ENCODE measurements at places on chromosomes 1 and 21.

- no peak for DNase-seq
These were observed 41.8 kb downstream of the CDCP2 start for GRCh38 chr1:54110996-54111395.

- DNase-seq = no peak
These were observed 634.4 kb downstream of the MATN1 start for GRCh38 chr1:30089024-30089430.

GRCh38 chr1:36389999-36390398 is 4.3 kb upstream of the STK40 start:
- DNase-seq = no peak

DNA sequence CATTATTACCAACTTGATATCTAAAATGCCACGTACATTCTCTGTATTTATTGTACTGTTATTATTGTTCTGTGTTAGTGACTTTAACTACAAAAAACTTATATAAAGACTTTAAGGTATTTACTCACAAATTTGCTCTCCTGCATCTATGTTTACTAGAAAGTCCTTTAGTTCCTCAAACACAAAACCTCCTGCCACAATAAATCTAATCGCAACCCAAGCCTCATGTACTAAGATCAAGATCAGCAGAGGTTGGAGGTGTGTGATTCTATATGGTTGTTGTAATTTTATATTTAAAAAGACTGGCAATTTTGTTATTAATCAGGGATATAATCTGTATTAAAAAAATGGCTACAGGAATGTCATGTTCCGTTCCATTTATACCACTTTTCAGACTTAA is 68.6 kb downstream of the VAV3 start:
- DNase-seq = no peak

- peak; percentile 35 for DNase-seq
These were observed 15.2 kb downstream of the BCAN start for GRCh38 chr1:156656806-156657740.

GRCh38 chr1:145908653-145909052 is 1.2 kb downstream of the ITGA10 start:
- DNase-seq = no peak

- DNase-seq = no peak
These were observed 20.8 kb downstream of the FAAP20 start for GRCh38 chr1:2173546-2174347.

- no peak for DNase-seq
These were observed 60.3 kb downstream of the KCNJ6 start for GRCh38 chr21:37855647-37856625.

- no peak for DNase-seq
These were observed 16.6 kb upstream of the GSTM4 start for GRCh38 chr1:109639063-109639840.

DNA sequence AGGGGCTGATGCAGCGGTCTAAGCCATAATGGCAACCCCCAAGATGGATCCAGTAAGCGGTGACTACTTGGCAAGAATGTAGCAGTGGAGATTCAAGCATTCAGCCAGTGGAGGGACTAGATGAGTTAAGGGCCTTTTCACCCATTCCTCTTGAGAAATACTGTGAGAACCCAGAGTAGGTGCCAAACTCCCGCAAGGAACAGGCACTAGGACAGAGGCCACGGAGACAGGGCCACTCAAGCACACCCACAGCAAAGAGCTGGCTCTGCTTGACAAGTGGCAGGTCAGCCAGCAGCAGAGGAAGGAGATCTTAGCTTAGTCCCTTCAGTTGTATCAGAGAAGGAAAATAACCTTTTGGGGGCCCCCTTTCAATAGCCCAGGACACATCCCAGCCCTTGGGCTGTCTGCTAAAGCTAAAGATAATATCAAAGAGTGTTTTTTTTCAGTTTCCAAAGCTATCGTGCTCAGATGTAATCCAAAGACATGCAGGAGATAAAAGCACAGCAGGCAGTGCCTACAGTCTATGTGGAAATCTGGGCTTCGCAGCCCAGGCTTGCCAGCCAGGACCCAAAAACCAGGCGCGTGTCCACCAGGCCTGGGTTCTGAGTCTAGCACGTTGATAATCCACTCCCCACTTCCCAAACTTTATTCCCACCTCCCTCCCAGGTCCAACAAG is 62.0 kb upstream of the GOLT1A start:
- no peak for DNase-seq

GRCh38 chr1:100455478-100456072 is 82.4 kb upstream of the GPR88 start:
- DNase-seq = no peak

DNA sequence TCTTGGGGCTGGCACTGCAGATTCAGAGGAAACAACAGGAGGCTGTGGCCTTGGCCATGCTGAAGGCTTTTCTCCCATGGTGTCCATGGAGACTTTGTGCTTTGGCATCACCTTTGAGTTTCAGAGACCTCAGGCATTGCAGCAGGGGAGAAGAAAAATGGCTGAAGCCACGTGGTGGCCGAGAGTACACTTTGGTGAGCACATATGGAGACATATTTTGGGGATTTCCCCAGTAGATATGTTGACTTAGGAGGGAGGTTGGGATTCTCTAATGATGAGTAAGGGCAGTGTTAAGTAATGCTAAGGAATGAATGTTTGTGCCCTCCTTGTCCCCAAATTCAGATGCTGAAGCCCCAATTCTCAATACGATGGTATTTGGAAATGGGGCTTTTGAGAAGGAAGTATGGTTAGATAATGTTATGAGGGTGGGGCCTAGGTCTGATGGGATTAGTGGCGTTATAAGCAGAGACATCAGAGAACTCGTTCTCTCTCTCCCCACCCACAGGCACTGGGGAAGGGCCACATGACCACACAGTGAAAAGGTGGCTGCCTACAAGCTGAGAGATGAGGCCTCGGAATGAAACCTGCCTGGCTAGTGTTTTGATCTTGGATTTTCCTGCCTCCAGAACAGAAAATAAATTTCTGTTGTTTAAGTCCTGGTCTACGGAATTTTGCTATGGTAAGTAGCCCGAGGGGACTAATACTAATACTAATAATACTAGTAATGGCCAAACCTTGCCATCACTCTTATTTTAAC is 98.6 kb downstream of the TBX19 start:
- no peak for DNase-seq

DNA sequence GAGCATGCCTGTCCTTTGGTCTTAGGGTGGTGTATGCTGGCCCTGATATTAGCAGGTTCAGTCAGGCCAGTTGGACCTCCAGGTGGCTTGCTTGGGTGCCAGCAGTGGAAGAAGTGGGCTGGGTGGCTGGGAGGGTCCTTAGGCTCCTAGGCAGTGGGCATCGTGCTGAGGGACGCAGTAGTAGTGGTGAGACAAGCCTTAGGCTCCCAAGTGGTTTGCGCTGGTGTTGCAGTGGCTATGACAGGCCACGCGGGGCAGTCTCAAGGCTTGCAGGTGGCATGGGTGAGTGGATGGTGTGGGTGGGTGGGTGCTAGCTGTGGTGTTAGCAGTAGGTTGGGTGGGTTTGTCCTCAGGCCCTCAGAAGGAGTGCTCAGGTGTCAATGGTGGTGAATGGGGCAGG is 162.3 kb downstream of the FMN2 start:
- no peak for DNase-seq

DNA sequence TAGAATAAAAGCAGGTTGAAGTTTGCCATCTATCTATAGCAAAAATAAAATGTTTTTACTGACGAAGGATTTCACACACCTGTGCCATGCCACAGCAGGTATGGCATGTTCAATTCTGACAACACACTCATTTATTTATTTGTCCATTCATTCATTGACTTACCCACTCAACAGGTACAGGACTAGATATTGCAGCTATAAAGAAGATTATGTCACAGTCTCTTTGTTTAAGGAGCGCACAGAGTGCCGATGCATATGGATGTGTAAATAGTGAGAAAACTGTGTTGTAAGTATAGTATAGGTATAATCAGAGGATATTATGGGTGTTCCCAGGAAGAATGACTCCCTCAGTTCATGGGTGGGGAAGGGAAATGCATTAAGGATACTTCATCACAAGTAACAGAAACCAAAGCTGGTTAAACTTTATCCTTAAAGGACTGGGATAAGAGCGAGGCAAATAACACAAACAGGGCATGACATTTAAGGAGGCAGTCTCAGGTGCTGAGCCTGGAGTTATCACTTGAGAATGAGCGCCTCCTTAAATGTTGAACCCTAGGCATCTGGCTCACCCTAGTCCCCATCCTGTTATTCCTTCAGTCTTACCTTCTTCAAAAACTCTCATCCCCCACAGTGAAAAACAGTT is 7.9 kb upstream of the ZRANB2 start:
- DNase-seq = no peak

DNA sequence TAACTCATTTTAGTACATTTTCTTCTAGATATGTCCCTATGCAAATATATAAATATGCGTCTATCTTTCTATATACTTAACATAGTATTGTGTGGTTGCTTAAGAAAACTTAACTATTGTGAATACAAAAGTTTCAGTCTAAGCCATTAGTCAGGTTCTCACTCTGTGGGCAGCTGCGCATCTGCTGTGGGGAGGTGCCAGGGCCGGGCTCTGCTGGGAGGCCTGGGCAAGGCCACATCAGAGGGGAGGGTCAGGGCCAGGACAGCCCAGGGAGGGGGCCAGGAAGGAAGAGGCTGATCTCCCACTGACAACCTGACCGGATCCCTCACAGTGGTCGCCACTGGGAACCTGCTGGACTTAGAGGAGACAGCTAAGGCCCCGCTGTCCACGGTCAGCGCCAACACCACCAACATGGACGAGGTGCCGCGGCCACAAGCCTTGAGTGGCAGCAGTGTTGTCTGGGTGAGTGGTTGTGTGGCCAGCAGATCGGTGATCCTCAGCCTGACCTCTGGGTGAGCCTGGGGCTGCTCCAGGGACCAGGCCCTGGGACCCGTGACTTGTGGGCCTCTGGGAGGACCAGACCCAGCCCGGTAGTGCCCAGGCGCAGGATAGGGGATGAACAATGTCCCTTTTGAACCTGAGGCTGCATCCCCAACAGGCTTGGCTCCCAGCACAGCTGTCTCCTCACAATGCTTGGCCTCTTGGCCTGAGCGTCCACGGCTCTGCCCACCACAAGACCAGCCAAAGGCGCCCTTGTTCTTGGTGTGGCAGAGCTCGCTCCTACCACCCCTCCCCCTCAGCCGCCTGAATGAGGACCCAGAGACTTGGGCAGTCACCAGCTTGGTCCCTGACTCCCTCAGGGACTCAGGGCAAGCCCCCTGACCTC is 20.2 kb downstream of the LDLRAP1 start:
- DNase-seq = no peak

DNA sequence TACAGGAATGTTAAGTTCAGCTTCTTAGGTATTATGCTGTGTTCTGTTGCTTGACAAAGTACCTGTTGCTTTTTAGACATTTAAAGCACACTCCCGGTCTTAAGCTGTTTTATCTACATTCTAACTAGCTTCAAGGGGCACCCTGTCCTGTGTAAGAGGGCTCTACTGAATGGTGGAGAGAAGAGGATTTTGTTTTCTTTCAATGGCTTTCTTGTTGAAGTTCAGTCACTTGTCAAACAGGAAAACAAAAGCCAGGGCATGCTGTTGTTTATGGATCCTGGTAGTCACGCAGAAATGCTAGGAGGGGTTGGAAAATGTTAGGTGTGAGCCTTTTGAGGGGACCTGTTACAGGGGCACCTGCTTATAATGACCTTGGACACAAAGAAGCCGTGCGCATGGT is 30.7 kb downstream of the PGM1 start:
- DNase-seq = no peak

GRCh38 chr1:35585281-35585680 is 12.2 kb downstream of the TFAP2E start:
- DNase-seq = no peak

GRCh38 chr1:30906631-30907441 is 1.7 kb downstream of the SDC3 start:
- DNase-seq = no peak

DNA sequence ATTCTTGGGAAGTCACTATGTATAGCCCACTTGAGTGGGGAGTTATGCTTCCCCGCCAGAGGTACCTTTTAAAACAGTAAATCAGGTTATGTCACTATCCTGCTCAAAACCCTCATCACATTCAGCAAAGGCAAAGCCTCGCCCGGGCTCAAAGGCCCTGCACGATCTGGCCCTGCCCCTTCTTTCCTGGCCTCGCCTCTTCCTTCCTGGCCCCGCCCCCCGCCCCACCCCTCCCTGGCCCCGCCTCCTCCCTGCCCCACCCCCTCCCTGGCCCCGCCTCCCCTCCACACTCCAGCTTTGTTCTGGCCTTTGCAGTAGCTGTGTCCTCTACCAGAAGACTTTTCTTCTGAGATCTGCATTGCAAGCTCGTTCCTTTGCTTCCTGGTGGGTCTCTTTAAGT is 6.6 kb downstream of the LDLRAD2 start:
- no peak for DNase-seq

DNA sequence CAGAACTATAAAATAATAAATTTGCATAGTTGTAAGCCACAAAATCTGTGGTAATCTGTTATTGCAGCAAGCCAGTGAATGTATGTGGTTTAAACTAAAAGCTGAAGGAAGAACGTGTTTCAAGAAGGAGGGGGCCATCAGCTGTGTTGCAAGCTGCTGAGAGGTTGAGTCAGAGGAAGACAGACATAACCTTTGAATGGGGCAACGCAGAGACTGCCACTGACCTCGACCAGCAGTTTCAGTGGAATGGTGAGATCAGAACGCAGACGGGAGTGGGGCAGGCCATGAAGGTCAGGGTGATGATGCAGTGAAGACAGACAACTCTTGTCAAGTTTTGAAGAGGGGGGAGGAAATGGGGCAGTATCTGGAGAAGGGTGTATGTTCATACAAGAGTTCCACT is 23.2 kb upstream of the QSOX1 start:
- peak; percentile 44 for DNase-seq

DNA sequence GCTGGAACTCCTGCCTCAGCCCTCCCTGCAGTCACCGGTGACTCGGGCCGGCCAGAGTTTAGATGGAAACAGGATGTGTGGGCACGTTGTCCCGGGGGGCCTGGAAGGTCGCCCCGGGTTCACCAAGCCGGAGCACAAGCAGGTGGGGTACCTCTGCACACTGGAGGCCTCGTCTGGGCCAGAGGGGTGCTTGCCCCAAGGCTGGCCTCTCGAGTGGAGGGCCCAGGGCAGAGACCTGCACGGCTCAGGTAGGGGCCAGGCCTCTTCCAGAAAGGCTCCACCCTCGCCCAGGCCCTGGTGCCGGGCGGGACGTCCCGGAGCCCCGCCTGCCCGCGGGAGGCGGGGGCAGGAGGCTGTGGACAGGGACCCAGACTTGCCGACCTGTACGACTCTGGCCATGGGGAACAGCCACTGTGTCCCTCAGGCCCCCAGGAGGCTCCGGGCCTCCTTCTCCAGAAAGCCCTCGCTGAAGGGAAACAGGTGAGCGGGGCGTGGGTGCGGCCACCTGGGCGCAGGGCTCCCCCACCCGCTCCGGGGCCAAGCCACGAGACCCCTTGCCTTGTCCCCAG is at the start of gene PLEKHN1:
Gene PLEKHN1, plus strand, starts transcription at position 348 of the 569 bp plus-strand sequence. Its CDS starts 50 bp downstream, at position 398.
- no peak for DNase-seq

DNA sequence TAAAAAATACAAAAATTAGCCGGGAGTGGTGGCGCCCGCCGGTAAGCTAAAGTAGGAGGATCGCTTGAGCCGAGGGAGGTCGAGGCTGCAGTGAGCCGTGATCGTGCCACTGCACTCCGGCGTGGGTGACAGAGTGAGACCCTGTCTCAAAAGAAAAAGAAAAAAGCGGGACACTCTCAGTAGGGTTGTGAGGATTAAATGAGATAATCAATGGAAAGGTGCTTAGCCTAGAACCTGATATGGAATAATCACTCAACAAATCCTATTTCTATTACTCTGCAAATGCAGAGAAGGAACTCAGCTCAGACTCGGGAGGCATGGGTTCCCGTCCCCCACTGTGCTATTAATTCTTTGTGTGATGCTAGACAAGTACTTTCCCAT is 529 bp upstream of the LUZP1 start:
- DNase-seq = no peak

Data from stimulated activated CD8-positive, alpha-beta memory T cell treated with anti-CD3 and anti-CD28 coated beads, Interleukin-7, amount 100 ng/mL, for 48 hours (primary cell).